ENCODE measurements at places on chromosomes 2 and 18. TPM values are rescaled to one million over a fixed set of nuclear protein-coding genes. Genes with fewer than 3 reads are reported as not detected.

- DNase-seq: no peak
Measured at GRCh38 chr2:212424082-212424481, 114.5 kb downstream of the ERBB4 start.

- DNase-seq: no peak
Measured at GRCh38 chr2:195106681-195107380, 550.2 kb upstream of the SLC39A10 start.

- DNase-seq: no peak
Measured at GRCh38 chr2:75634945-75635344, 11.6 kb upstream of the MRPL19 start.

Gene TUBB8B
- not detected for total RNA-seq

Gene CTDP1
- 35.3 TPM for total RNA-seq

Gene TGFA
- total RNA-seq: 0.35 TPM

Data from CD8-positive, alpha-beta memory T cell (primary cell).